Daoy (cell line): ENCODE measurements at places on chromosomes 6 and 20. TPM values are rescaled to one million over a fixed set of nuclear protein-coding genes. Genes with fewer than 3 reads are reported as not detected.

GRCh38 chr6:148868901-148869300, 122.1 kb downstream of the UST start:
- no peak for DNase-seq

DNA sequence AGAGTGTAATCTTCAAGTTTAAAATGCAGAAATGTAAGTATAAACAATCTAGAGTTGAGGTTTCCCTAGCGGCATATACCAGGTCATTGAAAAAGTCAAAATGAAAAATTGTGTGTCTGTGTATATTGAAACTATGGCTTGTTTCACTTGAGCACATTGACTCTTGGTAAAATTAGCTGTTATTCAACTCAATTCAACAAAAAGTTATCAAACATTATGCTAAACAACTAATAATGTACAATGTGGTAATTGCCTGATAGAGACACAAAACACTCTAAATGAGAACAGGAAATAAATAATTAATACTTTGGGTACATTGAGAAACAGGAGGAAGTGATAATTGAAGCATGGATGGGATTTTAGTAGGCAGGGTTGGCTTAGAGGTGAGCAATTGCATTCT, 444.8 kb downstream of the CDKAL1 start:
- DNase-seq: no peak

DNA sequence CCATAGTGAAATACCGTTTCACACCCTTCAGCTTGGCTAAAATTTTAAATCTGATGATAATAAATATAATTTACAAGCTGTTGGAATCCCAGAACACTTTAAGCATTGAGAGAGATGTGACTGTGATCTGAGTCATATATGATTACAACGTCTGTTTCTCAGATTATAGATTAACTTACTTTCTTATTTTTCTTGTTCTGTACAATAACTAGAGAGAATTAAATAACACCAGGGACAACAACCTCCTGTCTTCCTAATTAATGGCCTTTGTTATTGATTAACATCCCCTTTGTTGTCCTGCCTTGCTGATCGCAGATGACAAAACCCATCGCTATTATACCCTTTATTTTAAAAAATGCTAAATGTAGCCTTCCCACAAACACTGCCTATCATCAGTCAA, 87.8 kb upstream of the EZR start:
- no peak for DNase-seq

DNA sequence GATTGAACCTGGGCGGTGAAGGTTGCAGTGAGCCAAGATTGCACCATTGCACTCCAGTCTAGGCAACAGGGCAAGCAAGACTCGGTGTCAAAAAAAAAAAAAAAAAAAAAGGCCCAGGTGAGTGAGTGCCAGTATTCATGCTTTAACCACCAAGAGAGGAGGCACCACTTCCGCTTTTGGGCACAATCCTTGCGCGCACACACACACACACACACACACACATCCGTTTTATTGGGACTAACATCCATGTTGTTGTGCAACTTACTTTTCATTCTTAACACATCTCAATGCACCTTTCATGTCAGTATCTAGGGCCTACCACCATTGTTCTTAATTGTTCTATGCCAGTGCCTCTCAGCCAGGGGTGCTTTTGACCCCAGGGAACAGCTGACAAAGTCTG, 263.0 kb downstream of the CDC5L start:
- DNase-seq: no peak

DNA sequence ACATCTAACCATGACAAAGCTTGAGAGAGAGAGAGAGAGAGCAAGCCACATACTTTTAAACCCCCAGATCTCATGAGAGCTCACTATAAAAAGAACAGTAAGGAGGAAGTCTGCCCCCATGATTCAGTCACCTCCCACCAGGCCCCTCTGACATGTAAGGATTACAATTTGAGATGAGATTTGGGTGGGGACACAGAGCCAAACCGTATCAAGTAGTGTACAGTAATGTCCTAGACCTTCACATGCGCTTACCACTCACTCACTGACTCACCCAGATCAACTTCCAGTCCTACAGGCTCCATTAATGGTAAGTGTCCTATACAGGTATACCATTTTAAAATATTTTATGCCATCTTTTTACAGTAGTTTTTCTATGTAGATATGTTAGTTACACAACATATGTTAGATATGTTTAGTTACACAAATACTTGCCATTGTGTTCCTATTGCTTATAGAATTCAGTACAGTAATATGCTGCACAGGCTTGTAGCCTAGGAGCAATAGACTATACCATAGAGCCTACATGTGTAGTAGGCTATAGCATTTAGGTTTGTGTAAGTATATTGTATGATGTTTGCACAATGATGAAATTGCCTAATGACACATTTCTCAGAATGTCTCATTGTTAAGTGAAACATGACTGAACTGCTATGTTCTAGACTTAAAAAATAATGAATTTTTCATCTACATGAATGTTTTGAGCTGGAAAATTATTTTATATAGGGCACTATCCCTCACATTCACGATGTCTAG, 11.7 kb downstream of the TSPYL1 start:
- no peak for DNase-seq

CDH26 gene
- 0.29 TPM in 1 of 2 replicates, not detected in the other for total RNA-seq

MAP3K4 gene
- 49.7 and 87.2 TPM in 2 replicates for total RNA-seq

OPRL1 gene
- 0.33 and 0.51 TPM in 2 replicates for total RNA-seq
